ENCODE measurements at places on chromosomes 5 and 9.

DNA sequence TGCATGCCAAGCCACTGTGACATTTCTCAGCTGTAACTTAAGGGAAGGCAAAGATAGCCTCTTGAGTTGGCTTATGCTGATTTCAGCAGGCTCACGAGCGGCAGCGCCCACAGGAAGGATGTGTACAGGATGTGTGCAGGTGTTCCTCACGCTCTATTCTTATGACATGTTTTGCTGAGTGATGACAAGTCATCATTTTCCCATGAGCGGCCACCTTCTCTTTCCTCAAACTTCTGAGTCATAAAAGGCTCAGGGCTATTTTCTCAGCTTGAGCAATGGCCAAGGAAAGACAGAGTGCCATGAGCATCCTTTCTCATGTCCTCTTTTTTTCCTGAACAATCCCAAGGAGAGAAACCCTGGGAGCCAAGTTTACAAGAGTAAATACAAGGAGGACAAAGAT, 365.9 kb downstream of the PLK2 start:
- DNase-seq = no peak

DNA sequence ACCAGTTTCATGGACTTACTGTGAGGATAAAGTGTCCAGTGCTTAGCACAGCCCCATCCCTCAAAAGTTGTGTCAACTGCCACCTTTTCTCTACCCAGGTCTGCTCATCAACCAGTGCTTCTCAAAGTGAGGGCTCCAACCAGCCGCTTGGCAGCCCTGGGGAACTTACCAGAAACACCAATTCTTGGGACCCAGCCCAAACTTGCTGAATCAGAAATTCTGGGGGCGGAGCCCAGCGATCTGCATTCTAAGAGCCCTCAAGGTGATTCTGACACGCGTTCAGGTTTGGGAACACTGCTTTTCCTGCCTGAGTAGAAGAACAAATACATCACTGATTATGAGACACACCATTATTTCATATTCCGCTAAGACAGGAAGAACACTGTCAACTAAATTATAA, 132.0 kb downstream of the NSG2 start:
- DNase-seq = no peak

DNA sequence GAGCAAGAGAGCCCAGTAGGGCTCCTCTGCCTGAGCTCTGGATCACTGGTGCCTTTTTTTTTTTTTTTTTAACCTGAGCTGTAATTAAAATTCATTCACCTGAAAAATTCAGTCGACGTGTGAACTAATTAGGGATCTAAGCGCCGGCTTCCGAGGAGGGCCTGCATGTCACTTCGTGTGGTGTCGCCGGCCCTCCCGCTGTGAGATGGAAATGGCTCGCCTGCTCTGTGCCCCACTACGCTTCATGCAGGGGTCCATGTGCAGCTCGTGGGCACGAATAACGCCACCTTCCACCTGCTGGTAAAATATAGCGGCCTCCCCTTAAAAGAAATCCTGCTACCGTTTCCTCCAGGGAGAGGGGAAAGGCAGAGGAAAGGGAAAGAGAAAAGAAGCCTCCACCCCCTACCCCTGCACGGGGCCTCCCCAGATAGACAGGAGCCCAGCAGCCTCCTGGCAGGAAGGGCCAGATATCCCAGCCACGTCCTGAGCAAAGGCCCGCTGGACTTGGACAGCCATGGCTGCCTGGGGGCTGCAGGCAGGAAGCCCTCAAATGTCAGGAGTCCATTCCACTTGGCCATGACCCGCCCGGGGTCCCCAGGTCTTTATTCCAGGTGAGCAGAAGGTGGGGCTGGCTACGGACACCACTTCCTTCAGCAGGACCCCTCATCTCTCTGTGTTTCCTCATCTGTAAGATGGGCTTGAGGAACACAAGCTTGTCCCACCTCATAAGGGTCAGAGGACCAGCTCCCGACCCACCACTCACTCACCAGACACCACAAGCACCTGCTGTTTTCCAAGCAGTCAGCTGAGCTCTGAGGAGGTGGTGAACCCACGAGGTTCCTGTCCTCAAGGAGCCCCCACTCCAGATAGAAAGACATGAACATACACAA, 38.2 kb upstream of the ZNF354A start:
- DNase-seq = no peak

GRCh38 chr5:173928871-173929574, 40.9 kb downstream of the CPEB4 start:
- no peak for DNase-seq

All from NCI-H2081 (cell line).